ENCODE measurements at places on chromosomes 5 and 9.

GRCh38 chr9:114551750-114552685 lies 35.6 kb upstream of the ATP6V1G1 start:
- H3K4me1 ChIP-seq: no peaks in the 10 kb centered on the region
- H3K27me3 ChIP-seq: peaks cover 72% of the 10 kb centered on the region
- no peak overlapping the region for H3K27ac ChIP-seq

DNA sequence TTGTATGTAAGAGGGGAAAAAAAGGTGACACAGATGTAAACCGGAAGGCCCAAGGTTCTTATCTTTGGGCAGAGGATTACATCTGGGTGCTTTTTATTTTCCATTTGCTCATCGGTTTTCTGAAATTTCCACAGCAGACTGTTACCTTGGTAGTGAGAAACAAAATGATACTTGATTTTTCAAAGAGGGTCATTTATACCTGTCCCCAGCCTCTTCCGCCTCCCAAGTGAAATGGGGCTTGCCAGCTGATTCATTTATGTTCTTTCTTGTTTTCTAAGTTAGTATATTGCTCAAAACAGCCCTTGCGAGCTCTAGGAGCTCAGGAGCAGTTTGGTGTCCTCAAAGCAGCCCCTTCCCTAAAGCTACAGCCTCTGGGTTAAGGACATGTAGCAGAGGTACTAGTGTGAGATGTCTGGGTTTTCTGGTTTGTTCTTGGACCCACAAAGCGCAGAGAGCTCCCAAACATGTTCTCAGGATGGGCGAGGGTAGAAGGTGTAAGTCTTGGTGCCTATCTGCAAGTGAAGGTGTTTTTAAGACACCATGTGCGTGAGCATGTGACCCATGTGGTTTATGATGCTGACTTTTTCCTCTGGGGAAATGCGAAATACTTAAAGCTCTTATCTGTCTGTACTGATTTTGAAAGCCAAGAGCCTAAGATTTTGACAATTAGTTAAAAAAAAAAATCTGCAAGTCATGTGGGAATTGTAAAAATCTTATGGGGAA lies 38.3 kb downstream of the DAPK1 start:
- no peak for DNase-seq
- H3K4me3 ChIP-seq: no peak overlapping the region
- H3K27me3 ChIP-seq: peaks cover 5% of the 10 kb centered on the region

DNA sequence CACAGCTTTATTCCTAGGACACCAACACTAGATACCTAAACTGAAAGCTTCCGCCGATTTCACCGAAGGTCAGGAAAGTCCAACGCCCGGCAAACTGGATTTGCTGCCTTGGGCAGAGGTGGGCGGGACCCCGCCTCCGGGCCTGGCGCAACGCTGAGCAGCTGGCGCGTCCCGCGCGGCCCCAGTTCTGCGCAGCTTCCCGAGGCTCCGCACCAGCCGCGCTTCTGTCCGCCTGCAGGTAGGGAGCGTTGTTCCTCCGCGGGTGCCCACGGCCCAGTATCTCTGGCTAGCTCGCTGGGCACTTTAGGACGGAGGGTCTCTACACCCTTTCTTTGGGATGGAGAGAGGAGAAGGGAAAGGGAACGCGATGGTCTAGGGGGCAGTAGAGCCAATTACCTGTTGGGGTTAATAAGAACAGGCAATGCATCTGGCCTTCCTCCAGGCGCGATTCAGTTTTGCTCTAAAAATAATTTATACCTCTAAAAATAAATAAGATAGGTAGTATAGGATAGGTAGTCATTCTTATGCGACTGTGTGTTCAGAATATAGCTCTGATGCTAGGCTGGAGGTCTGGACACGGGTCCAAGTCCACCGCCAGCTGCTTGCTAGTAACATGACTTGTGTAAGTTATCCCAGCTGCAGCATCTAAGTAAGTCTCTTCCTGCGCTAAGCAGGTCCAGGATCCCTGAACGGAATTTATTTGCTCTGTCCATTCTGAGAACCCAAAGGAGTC lies at the start of gene CD274:
CD274 (plus strand) TSS at position 184 of the 733 bp plus-strand sequence. CDS start 5,572 bp downstream, outside the sequence.
- peaks cover 36% of the 10 kb centered on the region for H3K4me1 ChIP-seq
- H3K36me3 ChIP-seq: peaks cover 4% of the 10 kb centered on the region
- H3K27me3 ChIP-seq: no peaks in the 10 kb centered on the region
- peak within 1 kb of the TSS; percentile 99 for H3K27ac ChIP-seq

GRCh38 chr5:17154211-17154996 lies 63.0 kb upstream of the BASP1 start:
- no peaks in the 10 kb centered on the region for H3K4me1 ChIP-seq
- no peaks in the 10 kb centered on the region for H3K36me3 ChIP-seq
- no peaks in the 10 kb centered on the region for H3K27me3 ChIP-seq
- DNase-seq: no peak

GRCh38 chr9:17330097-17330496 lies 195.3 kb downstream of the CNTLN start:
- no peaks in the 10 kb centered on the region for H3K4me1 ChIP-seq
- no peaks in the 10 kb centered on the region for H3K27me3 ChIP-seq
- H3K27ac ChIP-seq: no peak overlapping the region
- H3K36me3 ChIP-seq: no peaks in the 10 kb centered on the region
- no peak for DNase-seq

GRCh38 chr9:125043148-125043547 lies 100.2 kb downstream of the SCAI start:
- H3K27ac ChIP-seq: no peak overlapping the region
- no peaks in the 10 kb centered on the region for H3K27me3 ChIP-seq
- H3K4me3 ChIP-seq: no peak overlapping the region
- no peaks in the 10 kb centered on the region for H3K4me1 ChIP-seq
- no peaks in the 10 kb centered on the region for H3K36me3 ChIP-seq
- DNase-seq: no peak

DNA sequence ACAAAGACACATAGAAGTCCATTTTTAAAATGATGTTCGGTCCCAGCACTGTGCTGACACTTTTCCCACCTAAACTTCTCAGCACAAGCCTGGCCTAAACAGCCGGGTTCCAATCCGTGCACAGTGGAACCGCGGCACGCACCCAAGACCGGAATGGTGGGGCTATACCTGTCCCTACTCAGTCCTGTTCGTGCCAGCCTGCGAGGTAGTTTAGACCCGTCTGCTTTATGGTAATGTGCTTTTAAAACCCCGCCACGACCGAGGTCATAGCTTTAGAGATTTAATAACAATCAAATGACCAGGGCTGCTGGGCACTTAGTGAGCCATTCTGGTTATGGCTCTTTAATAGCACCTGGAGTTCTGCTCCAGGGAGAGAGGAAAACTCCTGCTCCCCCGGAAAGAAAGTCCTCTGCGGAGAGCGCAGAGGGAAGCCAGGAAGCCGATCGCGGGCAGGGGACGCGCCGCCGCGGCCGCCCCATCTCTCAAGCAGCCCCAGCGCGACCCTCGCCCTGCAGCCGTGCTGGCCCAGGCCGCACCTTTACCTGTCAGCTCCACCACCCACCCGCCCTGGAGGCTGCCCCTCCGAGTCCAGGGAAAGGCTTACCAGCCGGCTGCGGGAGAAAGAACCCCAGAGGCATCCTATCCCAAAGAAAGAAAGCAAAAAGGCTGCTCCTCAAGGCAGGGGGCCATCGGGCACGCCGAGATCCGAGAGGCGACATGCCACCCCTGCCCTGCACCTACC lies 511 bp downstream of the ARL15 start:
- H3K27me3 ChIP-seq: peaks cover 5% of the 10 kb centered on the region
- H3K4me3 ChIP-seq: peak overlapping the region; percentile 99
- peaks cover 14% of the 10 kb centered on the region for H3K36me3 ChIP-seq
- H3K4me1 ChIP-seq: peaks cover 23% of the 10 kb centered on the region
- peak overlapping the region; percentile 99 for H3K27ac ChIP-seq

- no peak overlapping the region for H3K4me3 ChIP-seq
- peaks cover 16% of the 10 kb centered on the region for H3K4me1 ChIP-seq
- peaks cover 5% of the 10 kb centered on the region for H3K36me3 ChIP-seq
- no peak overlapping the region for H3K27ac ChIP-seq
- no peak for DNase-seq
- H3K27me3 ChIP-seq: no peaks in the 10 kb centered on the region
Measured at GRCh38 chr5:93924628-93925027, 183.2 kb upstream of the POU5F2 start.

- H3K4me3 ChIP-seq: peak overlapping the region; percentile 80
- H3K4me1 ChIP-seq: peaks cover 28% of the 10 kb centered on the region
- peaks cover 2% of the 10 kb centered on the region for H3K36me3 ChIP-seq
- DNase-seq: peak; percentile 56
- no peaks in the 10 kb centered on the region for H3K27me3 ChIP-seq
Measured at GRCh38 chr5:142432961-142433360, 108.1 kb upstream of the SPRY4 start.

DNA sequence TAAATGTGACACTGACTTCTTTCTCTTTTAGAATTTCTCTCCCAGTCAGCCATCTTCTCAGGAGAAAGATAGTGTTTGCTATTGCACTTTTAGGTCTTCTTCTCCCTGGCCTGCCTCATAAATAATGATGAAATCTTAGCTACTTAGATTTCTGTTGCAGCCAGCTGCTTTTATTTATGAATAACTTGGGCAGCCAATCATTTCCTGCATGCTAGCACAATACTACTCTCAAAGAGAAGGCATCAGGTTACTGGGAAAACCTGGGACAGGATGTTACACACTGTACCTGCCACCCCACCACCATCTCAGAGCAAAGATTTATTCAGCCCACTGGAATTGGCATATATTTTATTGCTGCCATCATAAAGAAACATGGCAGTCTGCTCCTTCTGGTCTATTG lies 266.6 kb downstream of the PRELID2 start:
- H3K27me3 ChIP-seq: no peaks in the 10 kb centered on the region
- no peak overlapping the region for H3K27ac ChIP-seq
- H3K4me1 ChIP-seq: no peaks in the 10 kb centered on the region
- DNase-seq: no peak

- no peak overlapping the region for H3K4me3 ChIP-seq
- no peak for DNase-seq
- H3K4me1 ChIP-seq: peaks cover 17% of the 10 kb centered on the region
- H3K27me3 ChIP-seq: no peaks in the 10 kb centered on the region
Measured at GRCh38 chr9:71675105-71675856, 93.0 kb downstream of the CEMIP2 start.

DNA sequence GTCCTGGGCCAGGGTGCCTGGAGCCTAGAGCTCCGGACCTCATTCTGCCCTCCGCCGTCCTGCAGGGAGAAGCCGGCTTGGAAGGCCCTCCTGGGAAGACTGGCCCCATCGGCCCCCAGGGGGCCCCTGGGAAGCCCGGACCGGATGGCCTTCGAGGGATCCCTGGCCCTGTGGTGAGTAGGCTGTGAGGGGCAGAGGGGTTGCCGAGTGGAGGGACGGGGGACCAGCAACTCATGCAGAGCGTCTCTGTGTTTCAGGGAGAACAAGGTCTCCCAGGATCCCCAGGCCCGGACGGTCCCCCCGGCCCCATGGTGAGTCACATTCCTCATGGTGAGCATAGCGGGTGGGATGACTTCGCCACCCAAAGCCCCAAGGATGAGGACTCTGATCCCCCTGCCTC lies 62.0 kb upstream of the FCN2 start:
- H3K4me3 ChIP-seq: no peak overlapping the region
- DNase-seq: no peak
- H3K27me3 ChIP-seq: no peaks in the 10 kb centered on the region
- H3K27ac ChIP-seq: no peak overlapping the region
- H3K4me1 ChIP-seq: no peaks in the 10 kb centered on the region
- H3K36me3 ChIP-seq: no peaks in the 10 kb centered on the region

DNA sequence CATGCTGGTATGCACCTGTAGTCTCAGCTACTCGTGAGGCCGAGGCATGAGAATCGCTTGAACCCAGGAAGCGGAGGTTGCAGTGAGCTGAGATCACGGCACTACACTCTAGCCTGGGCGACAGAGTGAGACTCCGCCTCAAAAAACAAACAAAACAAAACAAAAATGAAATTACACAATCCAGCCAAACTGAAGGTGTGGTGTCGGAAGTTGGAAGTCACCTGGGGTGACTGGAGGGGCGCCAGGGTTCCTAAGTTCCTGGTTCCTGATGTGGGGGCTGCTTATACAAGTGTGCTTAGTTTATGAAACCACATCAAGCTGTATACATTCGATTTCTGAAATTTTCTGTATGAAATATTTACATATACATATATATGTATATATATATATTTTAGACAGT lies 3.7 kb upstream of the DOLPP1 start:
- H3K4me3 ChIP-seq: no peak overlapping the region
- peaks cover 34% of the 10 kb centered on the region for H3K4me1 ChIP-seq
- H3K27me3 ChIP-seq: no peaks in the 10 kb centered on the region
- H3K27ac ChIP-seq: no peak overlapping the region
- no peak for DNase-seq
- peaks cover 20% of the 10 kb centered on the region for H3K36me3 ChIP-seq

DNA sequence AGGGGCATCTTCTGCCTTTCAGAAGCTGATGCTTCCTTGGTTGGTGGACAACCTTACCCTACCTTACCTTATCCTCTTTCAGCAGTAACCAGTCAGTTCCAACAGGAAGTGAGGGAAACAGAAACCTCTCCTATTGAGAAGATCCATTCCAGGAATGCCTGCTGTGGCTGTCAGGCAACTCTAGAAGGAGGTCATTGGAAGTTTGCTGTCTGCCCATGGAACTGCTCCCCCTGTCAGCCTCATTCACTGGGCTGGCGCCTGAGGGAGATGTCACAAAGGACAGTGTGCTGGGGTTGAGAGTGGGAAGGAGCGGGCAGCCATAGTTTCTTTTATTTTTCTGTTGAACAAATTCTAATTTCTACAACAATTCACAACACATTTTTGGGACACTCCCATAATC lies 54.7 kb downstream of the IRX1 start:
- H3K4me1 ChIP-seq: no peaks in the 10 kb centered on the region
- H3K27me3 ChIP-seq: no peaks in the 10 kb centered on the region
- H3K36me3 ChIP-seq: no peaks in the 10 kb centered on the region
- no peak overlapping the region for H3K4me3 ChIP-seq
- DNase-seq: no peak

DNA sequence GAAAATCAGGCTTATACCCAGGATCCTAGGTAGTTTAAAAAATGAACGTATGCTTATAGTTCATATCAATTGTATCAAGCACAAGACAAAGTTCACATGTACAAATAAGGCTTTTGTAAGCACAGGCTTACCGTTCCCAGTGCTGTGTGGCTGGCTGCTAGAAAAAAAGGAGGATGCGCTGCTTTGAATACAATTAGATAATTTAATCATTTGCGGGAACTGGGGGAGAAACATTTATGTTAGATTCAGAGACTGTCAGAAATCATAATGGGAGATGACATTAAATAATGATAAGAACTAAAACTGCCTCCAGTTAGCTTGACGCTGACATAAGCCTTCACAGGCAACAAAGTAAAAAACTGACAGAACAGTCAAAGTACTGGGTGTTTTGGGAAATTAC lies 93.2 kb downstream of the FNBP1 start:
- H3K27me3 ChIP-seq: no peaks in the 10 kb centered on the region
- peaks cover 22% of the 10 kb centered on the region for H3K4me1 ChIP-seq
- H3K27ac ChIP-seq: peak overlapping the region; percentile 72
- H3K4me3 ChIP-seq: no peak overlapping the region

DNA sequence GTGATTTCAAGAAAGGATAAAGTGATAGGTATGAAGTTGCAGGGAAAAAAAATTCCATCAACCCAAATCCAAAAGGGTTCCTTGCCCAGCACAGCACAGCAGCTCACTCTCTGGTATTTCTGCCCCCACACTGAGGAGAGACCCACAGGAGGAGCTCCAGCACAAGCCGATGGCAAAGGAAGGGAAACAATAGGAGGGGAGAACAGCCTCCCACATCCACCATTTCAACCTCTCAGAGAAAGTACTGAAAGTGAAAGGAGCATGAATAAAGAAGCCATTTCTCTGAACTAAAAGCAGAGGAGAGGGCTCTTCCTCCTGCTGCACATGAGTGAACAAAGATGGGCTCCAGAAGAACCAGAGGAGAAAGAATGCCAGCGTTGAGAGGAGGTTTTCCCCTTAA lies 54.9 kb upstream of the ZSWIM6 start:
- H3K27me3 ChIP-seq: no peaks in the 10 kb centered on the region
- peak overlapping the region; percentile 22 for H3K4me3 ChIP-seq
- no peak for DNase-seq

GRCh38 chr5:115988002-115988401 lies 25.7 kb downstream of the LVRN start:
- no peak overlapping the region for H3K27ac ChIP-seq
- DNase-seq: no peak
- H3K4me3 ChIP-seq: no peak overlapping the region
- no peaks in the 10 kb centered on the region for H3K4me1 ChIP-seq
- H3K36me3 ChIP-seq: no peaks in the 10 kb centered on the region

All from effector memory CD8-positive, alpha-beta T cell (primary cell).